Cerebellum (tissue), 4 donors: ENCODE measurements at places on chromosomes 1 and 21. TPM values are rescaled to one million over a fixed set of nuclear protein-coding genes. Genes with fewer than 3 reads are reported as not detected.

AADACL4 gene
- not detected for total RNA-seq

MMP23B gene
- 0.64 TPM for total RNA-seq

BNIPL gene
- total RNA-seq = 0.54 TPM

SERTAD4 gene
- total RNA-seq = 8.3 TPM

KLHDC7A gene
- not detected for total RNA-seq

ST6GALNAC3 gene
- total RNA-seq = 15.2 TPM

TGFB2 gene
- total RNA-seq = 28.1 TPM

LORICRIN gene
- not detected for total RNA-seq

LEMD1 gene
- total RNA-seq = 6.1 TPM

CD1B gene
- not detected for total RNA-seq

CRYAA gene
- total RNA-seq = not detected

NRAS gene
- 49.7 TPM for total RNA-seq

C4BPB gene
- total RNA-seq = not detected

ELAPOR1 gene
- total RNA-seq = 6.4 TPM

BMP8B gene
- total RNA-seq = 1.5 TPM

DYNLT4 gene
- total RNA-seq = not detected

RIMKLA gene
- 10.3 TPM for total RNA-seq

ADGRL2 gene
- 416 TPM for total RNA-seq

CD1D gene
- total RNA-seq = 0.09 TPM

CNR2 gene
- total RNA-seq = not detected
